ENCODE measurements at places on chromosomes 13 and 19.

GRCh38 chr13:113205428-113205931, 3.0 kb downstream of the PCID2 start:
- no peak for DNase-seq

DNA sequence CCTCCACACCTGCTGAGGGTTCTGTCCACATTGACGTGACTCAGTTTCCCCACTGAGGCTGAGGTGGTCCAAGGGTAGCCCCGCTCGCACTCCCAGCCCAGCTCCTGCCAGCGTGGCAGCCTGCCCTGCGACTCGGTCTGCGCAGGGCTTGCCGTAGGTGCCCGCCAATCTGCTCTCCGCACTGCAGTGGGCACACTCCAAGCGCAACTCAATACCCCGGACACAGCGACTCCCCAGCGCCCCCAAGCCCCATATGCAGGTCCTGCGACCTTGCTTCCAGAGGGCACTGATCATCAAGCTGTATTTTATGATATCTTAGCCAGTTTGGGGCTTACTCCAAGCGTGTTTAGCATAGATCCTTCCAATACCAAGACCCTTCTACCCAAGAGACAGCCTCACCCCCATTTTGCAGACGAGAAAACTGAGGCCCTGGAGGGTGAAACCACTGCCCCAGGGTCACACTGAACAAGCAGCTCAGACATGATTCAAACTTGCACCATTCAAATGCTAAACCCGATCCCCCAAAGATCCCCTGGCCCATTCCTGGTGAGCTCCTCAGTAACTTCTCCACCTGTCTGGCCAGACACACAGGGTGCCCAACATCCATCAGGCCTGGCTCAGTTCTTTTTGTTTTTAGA, 13.5 kb downstream of the PTPRS start:
- no peak for DNase-seq

DNA sequence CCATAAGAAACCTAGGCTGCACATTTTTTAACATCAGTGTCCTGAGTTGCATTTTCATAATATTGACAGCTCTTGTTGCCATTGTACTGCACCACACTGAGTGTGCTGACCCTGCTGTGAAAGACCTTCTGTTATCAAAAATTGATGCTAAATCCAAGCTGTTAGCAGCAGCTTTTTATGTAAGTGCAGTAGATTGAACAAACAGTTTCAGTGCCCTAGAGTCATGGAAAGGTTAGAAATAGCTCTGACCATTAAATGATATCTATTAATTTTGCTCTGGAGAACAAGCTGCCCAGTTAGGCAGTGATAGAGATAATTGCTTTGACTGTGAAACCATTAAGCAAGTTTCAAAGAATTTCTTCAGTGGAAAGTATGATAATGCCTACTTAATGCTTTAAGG, 1289.2 kb upstream of the PCDH20 start:
- DNase-seq: no peak

- peak; percentile 30 for DNase-seq
Measured at GRCh38 chr13:80157261-80157932, 183.5 kb downstream of the SPRY2 start.

GRCh38 chr19:46951171-46951986, 68.3 kb upstream of the NPAS1 start:
- peak; percentile 85 for DNase-seq

GRCh38 chr13:26021516-26021915, 30.3 kb downstream of the SHISA2 start:
- peak; percentile 74 for DNase-seq

GRCh38 chr19:43503501-43504425, 783 bp downstream of the PHLDB3 start:
- peak; percentile 95 for DNase-seq

DNA sequence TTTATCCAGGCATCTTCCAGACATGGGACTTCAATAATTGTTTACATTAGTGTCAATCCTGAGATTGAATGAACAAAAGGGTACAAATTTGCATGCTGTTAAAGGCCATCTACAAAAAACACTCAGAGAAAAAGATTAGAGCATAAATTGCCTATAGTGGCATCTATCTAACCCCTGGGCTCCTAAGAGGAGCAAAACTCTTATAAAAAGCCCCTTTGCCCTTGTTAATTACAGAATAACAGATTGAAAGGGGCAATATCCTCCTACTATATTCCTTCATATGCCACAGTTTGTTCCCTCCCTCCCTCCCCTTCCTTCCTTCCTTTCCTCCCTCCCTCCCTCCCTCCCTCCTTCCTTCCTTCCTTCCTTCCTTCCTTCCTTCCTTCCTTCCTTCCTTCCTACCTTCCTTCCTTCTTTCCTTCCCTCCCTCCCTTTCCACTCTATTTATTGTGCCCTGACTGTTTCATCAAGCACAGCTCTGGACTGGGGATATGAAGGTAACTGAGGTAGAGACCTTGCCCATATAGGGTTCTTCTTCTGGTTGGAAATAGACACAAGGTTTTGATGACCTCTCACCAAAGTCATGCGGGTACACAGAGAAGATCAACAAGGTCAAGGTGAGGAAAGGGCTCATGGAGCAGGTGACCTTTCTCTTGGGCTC, 49.5 kb downstream of the PCDH8 start:
- DNase-seq: no peak

DNA sequence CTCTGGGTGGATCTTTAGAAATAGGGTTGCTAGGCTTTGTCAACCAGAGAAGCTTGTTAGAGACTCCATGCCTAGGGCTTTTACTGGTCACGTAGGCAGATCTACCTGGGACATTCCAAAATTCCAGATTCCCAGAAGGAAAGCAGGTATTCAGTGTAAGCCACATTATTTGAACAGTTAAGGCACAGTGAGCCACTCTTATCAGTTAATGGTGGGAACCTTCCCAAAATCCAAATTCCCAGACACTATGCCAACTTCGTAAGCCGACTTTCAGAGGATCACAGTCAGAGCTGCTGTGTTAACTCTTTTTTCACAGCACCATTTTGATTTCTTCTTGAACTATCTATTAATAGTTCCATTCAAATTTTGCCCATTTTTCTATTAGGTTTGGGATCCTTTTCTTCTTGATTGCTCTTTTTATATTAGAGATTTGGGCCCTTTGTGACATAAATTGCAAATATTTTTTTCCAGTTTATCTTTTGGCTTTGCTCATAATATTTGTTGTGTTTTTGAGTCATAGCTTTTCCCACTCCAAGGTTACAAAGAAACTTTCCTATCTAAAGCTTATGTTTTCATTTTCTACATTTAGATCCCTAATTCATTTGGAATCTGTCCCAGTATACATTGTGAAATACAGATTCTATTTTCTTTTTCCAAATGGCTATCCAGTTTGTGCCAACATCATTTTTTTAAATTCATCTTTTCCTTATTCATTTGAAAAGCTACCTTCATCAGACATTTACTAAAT, 77.3 kb downstream of the DHRS12 start:
- peak; percentile 33 for DNase-seq

DNA sequence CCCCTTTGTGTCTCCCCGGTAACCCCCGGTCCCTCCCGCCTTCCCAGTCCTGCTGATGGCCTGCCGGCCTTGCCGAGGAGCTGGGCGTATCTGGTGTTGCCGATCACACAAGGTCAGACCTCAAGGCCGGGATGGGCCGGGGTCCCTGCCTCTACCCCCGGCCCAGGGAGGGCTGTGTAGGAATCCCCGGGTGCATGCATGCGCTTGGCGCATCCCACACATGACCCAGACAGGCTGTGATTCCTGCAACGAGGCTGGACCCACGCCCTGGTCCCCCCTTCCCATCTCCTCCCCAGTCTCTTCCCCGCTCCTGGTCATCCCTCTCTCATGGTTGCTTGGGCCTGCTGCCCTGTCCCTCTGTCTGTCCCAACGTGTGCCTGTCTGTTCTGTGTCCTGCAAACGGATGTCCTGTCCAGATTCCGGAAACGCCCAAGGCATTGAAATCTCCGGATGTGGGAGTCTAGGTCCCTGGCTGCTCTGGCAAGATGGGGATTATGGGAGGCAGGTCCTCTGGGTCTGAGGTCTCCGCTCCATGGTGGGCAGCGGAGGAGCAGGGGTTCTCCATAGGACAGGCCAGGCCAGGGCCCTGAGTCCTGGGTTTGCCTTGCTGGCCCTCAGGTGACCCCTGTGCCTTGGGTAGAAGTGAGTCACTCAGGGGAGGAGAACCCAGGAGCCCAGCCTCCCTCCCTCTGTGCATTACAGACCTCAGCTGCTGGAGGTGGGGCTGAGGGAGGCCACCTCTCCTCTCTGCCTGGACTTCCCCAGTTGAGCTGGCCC, 1.6 kb downstream of the PKN1 start:
- peak; percentile 47 for DNase-seq

DNA sequence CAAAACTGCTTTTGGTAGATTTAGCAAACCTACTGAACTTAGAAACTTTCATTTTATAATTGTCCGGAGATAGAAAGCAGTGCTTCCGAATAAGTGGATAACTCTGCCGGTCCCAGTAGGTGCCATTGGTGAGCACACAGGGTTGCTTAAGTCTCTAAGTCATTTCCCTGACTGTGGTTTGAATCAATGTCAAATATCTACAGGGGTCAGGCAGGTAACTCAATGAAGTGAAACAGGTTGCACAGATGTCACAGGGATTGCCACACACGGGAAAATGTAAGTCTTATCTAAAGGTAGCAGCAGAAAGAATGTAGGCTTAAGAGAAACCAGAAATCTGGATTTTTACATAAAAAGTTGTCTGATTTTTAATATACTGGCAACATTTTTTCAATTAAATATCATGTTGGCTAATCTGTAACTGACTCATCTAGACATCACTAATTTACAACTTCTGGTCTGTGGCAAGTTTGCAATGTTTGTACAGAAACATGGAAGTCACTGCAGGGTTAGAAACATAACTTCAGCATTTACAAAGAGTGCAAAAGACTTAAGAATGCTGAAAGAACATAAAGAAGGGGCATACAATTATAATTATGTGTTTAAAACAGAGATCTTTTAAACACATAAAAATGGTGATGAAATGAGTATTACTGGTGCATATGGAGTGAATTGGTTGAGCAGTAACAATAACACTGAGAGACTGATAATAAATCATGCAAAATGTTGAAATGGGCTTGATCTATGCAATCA, 14.3 kb upstream of the LRRC63 start:
- peak; percentile 16 for DNase-seq

DNA sequence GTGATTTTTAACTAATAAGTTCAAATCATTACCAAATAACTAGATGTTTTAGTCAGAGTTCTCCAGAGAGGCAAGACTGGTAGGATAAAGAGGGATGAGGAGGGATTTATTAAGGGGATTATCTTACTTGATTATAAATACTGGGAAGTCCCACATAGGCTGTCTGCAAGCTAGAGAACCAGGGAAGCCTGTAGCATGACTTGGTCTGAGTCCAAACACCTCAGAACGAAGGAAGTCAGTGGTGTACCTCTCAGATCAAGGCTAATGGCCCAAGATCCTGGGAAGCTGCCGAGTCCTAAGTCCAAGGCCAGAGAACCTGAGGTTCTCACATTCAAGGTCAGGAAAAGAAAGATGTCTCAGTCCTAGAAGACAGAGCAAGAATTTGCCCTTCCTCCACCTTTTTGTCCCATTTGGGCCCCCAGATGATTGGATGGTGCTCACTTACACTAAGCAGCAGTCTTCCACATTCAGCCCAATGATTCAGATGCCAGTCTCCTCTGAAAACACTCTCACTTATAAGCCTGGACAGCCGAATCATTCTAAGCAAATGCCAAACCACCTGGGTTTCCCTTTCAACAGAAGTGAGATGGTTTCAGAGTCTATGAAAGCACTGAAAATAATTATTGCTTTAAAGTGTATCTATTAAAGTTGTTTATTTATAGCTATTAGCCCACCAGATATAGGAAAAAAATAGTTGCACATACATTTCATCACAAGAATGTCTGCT, 1599.2 kb downstream of the OLFM4 start:
- no peak for DNase-seq

GRCh38 chr13:33509642-33510229, 224.2 kb upstream of the STARD13 start:
- peak; percentile 34 for DNase-seq

DNA sequence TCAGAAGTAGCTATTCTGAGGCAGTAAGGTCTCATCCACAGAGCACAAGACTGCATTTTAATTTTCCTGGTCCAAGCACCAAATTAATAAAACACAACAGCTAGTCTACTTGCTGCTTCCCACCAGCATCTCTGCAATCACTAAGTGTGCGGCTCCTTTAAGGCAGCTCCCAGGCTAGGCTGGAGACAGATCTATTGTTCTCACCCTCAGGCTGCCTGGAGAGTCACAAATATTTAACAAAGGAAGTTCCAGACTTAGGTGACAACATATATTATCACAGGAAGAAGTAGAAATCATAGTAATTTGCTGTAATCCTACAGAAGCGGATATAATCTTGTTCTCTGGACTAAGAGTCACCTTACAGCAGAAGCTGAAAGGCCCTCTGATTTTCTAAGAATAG, 2.2 kb upstream of the EID2 start:
- DNase-seq: peak; percentile 20

DNA sequence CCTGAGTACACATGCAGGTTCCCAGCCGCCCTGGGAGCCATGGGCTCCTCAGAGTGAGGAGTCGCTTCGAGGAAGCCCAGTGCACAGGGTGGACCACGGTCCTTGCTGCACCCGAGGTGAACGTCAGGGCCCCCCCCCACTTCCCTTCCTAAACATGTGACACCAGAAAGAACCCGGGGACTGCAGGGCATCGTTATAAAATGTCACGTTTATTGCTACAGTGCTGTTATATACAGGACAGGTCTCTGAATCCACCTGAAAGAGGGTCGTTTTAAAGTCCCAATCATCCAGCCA, 3.8 kb upstream of the UQCR11 start:
- no peak for DNase-seq

- DNase-seq: no peak
Measured at GRCh38 chr13:60211548-60211947, 47.8 kb upstream of the DIAPH3 start.

DNA sequence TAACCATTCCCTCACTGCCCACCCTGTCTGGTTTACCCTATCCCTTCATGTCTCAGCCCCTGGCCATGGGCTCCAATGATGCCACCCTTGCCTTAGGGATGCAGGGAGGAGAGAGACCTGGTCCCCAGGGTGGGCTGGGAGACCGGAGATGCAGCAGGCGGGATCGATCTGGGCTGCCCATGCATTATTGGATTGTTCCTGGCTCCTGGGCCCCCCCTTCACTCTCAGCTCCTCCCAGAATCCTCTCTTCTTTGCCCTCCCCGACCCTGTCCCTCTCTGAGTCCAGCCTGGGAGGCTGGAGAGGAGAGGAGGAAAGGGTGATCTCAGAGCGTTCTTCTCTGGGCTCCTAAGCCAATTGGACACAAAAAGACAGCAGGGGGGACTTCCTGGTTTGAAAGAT, 5.8 kb downstream of the KASH5 start:
- DNase-seq: no peak
